ENCODE measurements at places on chromosomes 1 and 21. TPM values are rescaled to one million over a fixed set of nuclear protein-coding genes. Genes with fewer than 3 reads are reported as not detected.
A peak's percentile ranks its signal among the peaks of the same experiment; 100 is the strongest.

The PRAMEF14 gene
- not detected for total RNA-seq

DNA sequence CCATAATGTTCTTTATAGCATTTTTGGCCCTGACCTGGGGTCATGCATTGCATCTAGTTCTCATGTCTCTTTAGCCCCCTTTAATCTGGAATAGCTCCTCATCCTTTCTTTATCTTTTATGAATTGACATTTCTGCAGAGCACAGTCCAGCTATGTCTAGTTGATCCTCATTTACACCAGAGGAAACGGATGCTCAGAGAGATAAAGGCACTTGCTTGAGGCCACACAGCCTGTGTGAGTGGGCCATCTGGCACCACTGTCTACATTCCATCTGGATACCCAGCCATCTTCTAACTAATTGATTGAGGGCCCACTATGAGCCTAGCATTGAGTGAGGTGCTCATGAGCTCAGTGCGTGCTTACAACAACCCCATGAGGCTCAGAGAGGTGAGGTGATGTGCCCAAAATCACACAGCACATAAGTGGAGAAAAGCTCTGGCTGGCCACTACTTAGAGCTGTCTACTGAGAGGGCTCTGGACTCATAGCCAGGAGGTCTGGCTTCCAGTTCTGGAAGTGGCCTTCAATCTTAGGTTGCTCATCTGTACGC, 3.5 kb downstream of the HPCA start:
- DNase-seq: no peak

DNA sequence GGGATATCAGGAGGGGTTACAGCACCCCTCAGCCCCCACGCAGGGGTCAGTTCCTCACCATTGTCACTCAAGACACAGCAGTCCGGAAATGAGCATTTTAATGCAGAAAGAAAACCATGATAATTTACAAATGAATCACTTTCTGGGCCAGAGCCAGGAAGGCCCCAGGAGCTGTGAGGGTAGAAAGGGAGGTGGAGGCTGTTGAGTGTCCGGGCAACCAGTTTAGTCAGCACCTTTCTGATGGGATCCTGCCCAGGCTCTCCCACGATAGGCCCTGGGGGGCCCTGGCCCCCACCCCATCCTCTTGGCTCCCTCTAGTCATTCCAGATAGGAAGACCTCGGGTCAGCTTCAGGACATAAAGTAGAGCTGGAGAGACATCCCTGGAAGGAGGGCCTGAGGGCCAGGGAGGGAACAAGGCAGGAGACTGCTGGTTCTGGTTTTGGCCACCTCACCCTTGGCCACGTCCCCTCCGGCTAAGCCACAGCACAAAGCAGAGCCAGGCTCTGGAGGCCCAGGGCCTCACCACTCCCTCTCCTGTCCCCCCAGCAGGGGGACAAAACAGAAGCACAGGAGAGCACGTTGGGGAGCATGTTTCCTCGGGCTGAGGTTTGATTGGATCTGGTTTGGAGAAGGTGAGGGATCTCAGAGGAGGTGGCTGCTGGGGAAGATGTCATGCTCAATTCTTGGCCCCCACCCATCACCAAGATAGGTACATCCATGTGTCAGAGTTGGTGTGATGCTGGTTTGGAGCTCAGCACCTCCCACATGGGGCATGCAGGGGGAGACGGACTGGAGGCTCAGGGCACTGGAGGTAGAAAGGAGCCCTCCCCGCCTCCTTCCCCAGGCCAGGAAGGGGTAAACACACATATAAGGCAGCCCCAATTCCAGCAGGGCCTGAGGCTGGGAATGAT, 20.6 kb downstream of the ETNK2 start:
- DNase-seq: peak; percentile 92

DNA sequence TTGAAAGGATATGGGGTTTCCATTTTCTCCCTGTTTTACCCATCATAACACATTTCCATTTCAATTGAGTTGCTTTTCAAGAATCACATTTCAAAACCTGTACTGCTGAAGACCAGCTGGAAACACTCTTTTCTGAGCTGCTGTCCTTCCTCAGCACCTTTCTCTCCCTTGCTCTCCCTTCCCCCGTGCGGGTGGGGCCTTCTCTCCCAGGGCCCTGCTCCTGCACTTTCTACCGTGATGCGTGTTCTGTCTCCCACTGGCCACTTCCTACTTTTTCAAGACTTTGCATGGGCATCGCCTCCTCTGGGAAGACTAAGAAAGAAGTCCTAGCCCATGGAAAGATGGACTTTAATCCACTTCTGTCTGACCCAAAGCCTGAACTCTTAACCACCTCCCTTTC, 390.4 kb downstream of the PTPRU start:
- no peak for DNase-seq

GRCh38 chr1:222926566-222926965, 111.7 kb downstream of the DISP1 start:
- DNase-seq: peak; percentile 84

DNA sequence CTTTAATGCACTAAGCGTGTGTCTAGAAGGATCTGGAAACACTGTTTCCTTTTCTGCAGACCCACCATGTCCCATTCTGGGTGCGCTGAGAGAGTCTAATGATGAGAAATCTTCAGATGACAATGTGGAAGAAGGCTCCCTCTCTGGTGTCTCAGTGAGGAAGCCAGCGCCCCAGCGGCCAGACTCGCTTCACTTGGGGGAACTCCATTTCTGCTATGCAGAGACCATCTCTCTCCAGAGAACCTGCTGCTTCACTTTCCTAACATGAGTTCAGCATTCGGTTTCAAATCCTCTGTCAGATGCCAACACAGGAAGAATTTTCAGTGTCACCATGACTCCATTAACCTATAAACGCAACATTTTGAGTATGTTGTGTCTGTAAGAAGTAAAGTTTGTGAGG, 121.8 kb downstream of the SYF2 start:
- no peak for DNase-seq

GRCh38 chr1:111733183-111733991, 5.8 kb downstream of the INKA2 start:
- DNase-seq: peak; percentile 74

DNA sequence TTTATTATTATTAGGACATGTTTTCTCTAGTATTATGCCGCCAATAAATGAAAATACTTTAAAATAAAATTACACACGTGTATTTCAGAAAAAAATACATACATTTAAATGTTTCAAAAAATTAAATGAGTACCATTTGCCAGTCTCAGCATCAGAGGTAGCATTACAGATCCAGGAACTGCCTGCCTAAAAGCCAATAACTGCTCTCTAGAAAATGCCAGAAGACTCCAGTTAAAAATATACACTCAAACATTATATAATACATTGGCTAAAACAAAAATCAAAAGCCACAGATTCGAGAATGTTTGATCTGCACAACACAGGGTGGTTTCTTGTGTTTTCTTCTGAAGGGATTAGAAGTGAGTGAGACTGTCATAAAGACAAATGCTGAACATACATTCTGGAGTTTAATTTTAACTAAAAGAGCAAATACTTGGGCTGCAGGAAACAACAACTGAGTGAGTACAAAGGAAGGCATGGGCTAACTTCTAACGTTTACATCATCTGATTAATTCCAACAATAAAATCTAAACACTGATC, 105.5 kb downstream of the RERE start:
- DNase-seq: no peak

DNA sequence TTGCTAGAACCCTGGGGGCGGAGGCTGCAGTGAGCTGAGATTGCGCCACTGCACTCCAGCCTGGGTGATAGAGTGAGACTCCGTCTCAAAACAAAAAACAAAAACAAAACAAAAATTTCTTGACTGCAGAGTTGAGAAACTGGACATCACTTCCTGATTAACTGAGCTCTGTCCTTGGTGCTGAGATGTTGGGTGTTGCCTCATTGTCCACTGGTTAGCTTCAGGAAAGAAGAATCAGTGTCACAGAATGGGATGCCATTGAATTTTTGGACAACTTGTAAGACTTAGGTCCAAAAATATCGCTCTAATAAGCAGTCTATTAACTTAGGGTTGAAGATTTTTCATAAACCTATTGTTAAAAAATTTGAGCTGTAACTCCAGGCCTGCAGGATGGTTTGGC, 23.8 kb upstream of the KCNA10 start:
- no peak for DNase-seq
